ENCODE measurements at places on chromosomes 6 and 20.

DNA sequence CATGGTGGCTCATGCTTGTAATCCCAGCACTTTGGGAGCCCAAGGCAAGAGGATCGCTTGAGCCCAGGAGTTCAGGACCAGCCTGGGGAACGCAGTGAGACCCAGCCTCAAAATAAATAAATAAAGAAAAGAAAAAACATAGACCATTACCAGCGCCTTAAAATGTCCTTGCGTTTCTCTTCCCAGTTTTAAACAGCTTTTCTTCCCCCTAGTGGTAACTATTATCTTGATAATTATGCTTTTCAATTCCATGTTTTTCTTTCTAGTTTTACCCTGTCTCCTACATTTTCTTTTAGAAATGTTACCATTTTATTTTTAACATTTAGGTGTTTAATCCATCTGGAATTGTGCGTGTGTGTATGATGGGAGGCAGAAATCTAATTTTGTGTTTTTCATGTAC is 24.4 kb downstream of the DNAH8 start:
- DNase-seq = no peak

DNA sequence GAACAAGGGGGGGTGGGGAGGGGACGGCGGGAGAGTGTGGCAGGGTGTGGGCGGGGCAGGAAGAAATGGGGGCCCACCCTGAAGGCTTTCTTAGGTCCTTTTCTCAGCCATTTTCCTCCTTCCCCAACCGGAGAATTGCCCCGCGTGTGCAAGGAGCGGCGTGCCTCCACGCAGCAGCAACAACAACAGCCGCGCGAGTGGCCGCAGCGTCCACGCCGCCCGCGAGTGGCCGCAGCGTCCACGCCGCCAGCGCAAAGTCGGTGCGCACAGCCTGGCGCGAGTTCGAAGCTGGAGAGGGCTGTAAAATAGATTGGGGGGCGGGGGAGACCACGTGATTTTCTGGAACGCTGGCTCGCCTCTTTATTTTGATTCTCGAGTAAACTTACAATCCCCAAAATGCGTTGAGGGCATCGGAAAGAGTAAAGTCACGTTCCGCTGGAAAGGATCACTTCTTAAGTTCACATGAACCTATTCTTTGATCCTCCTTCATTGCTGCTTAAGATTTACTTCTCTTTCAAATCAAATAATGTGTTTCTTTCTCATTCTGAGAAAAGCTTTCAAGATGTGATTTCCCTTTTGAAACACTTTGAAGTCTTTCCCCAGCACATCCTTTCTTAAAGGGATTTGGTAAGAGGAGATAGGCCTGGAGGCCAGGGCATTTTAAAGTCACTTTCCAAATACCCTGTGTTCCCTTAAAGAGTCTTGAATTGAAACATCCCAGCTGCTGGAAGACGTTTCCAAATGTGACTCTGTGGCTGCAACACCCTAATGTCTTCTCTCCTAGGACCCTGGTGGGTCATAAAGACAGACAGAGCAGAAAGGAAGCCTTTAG is 66.7 kb upstream of the ZNF217 start:
- DNase-seq = peak; percentile 52

GRCh38 chr6:169370054-169370453 is 116.4 kb upstream of the THBS2 start:
- no peak for DNase-seq

DNA sequence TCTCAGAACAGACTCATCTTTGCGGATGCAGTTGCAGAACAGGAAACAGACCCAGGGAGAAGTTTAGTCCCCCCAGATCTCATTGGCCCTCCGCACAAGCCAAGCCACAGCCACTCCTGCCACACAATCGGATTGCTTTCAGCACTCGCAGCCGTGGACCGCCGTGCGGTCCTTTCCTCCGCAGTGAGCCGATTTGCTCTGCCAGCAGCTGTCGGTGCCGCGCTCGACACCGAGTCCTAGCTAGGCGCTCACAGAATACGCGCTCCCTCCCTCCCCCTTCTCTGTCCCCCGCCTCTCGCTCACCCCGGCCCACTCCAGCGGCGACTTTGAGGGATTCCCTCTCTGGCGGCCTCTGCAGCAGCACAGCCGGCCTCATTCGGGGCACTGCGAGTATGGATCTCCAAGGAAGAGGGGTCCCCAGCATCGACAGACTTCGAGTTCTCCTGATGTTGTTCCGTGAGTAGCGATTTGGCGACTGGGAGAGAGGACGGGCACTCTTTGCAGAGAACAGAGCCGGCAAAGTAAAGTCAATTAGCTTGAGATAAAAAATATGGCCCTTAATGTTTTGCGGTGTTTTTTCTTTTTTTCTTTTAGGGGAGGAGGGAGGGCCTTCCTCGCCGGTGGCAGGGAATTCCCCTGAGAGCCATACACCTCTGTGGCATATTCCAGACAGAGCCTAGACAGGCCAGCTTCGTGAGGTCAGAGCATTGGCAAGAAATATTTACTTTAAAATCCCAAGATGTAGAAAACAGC is at the start of gene LAMP5:
LAMP5 (plus strand) TSS at position 130 of the 753 bp plus-strand sequence; CDS start at position 393, 263 bp downstream.
- DNase-seq = no peak

DNA sequence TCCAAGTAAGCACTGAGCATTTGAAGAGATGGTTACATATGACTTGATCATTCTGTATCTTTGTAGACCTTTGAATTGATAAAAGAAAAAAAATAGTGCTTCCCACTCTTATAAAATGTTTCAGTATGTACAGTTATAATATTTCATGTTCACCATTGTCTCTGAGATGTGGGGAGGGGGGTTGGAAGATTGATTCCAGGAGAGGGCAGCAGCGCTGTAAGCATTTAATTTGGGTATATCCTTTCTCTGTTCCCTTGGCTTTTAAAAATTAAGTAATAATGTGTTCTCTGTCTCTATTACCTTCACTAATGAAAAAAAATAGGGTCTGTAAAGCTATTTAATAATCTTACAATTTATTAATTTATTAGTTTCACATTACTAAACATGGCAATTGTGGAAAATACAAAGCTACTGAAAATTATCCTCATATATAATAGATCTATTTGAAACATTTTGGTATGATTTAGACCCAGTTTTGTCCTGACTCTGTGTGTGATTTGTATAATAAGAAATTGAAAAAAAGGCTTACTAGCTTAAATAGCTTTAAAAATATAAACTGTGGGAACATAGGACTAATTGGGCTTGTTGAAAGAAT is 341.2 kb downstream of the CDKAL1 start:
- no peak for DNase-seq

DNA sequence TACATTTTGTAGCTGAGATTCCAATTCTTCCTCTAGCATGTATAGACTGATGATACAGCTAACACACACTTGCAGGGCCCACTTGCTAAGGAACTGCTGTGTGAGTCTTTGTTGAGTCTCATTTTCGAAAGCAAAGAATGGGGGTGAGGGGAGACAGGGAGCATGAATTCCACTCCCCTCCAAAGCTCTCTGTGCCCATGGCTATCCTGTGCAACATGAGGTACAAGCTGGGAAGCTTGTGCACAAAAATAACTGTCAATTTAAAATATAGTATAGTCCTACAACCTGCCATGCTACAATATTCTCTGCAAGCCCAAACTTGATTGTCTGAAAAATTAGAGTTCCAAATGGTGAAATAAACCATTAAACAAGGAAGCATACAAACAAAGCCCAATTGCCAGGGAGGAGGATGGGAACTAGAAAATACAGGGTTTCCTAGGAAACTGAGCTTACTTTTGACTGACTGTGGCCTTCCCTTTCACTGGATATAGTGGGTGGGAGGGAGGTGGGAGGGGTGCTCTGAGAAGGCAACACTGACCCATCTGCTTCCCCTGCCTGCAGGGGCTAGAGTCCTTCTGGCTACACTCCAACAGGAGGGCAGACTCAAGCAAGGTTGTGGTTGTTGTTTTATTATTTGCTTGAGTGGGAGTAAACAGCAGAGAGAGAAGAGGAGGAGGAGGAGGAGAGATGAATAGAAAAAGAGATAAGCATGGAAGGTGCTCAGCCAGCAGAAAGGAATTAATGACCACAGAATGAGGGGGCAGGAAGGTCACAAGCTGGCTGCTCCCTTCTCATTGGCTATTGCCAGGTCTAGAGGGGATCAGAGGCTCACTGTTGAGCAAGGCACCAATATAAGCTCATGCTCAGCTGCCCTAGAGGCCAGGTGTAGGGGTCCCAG is 84.6 kb downstream of the FYN start:
- no peak for DNase-seq

DNA sequence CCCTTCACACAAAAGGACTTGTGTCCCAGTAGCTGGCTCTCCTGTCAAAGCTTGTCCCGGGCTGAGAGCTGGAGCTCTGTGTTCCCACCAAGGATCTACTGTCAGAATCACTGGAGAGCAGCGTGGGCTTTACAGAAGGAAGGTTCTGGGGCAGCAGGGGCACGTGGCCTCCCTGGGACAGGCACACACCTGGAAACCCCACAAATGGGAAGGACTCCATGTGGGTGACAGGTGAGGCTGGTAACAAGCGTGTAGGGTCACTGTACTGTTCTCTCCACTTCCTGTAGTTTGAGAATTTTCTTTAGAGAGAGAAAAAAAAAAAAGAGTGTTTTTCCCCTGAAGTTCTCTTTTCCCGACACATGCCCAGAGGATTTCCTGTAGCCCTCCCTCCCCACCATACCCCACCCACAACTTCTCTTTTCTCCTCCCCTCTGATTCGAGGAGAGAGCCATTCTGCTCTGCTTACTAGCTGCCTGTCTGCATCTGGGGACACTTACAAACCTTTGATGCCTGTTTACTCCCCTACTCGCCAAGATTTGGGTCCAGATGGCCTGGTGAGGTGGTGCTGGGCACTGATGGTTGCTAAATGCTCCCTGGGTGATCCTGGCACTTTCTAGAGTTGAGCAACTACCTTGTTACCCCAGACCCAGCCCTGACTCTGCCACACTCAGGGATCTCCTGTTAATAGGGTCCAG is 84.1 kb upstream of the SIRPA start:
- DNase-seq = no peak

Data from activated CD4-positive, alpha-beta T cell treated with anti-CD3 and anti-CD28 coated beads, Interleukin-2, amount 50 U/mL, for 48 hours (primary cell).